Activated naive CD4-positive, alpha-beta T cell treated with Interleukin-2 at 50 U/mL for 16 hours (primary cell): ENCODE measurements at places on chromosomes 1 and 21.

- DNase-seq, result no peak
Measured at GRCh38 chr1:83857103-83857502, 141.8 kb downstream of the TTLL7 start.

GRCh38 chr1:61776091-61776490 lies 33.8 kb downstream of the PATJ start:
- DNase-seq, result no peak

DNA sequence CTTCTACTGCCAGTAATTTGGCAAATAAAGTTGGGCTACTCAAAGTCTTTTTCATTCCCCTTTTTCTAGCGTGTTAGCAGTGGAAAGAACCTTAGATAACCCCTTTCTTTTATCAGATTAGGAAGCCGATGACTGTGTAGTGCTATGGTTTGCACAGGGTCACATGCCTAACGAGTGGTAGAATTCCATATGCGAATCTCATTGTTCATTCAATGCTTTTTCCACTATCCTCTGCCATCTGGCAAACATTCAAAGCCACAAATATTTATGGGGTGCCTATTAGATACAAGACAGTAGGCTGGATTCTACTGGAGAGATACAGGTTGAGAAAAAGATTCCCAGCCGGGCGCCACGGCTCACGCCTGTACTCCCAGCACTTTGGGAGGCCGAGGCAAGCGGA lies 14.9 kb upstream of the IER5 start:
- DNase-seq, result no peak

- no peak for DNase-seq
Measured at GRCh38 chr1:226203655-226204054, 17.1 kb upstream of the ACBD3 start.
